Urothelium cell line (cell line): ENCODE measurements at places on chromosomes 11 and 22.

DNA sequence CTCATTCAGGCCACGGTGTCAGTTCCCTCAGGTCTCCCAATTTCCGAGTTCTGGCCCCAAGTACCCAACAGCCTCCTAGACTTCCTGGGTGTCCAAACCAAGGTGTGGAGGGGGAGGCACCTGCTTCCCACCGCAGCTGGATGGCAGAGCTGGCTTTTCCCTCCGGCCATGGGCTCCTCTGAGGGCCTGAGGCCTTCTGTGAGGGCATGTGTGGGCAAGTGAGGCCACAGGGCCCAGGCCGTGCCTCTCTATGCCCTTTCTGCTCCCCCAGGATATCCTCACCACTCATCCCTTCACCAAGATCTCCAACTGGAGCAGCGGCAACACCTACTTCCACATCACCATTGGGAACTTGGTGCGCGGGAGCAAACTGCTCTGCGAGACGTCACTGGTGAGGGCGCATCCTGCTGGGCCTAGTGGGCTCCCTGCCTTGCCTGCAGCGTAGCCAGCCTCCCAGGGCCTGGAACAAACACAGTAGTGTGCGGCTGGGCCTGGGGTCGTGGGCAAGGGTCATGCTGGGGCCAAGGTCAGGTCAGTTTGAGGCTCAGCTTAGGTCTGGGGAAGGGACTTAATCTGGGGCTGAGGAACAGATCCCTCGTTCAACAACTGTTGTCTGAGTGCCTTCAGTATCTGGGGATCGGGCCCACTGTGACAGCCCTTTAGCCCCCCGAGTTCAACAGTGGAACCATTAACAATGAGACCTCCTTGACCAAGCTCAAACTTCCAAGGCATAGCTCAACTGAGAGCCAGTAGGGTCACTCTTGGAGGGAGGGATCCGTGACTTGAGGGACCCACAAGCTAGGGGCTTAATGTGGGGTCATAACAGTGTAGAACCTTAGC lies 85.8 kb downstream of the MYO7A start:
- no peak for DNase-seq

DNA sequence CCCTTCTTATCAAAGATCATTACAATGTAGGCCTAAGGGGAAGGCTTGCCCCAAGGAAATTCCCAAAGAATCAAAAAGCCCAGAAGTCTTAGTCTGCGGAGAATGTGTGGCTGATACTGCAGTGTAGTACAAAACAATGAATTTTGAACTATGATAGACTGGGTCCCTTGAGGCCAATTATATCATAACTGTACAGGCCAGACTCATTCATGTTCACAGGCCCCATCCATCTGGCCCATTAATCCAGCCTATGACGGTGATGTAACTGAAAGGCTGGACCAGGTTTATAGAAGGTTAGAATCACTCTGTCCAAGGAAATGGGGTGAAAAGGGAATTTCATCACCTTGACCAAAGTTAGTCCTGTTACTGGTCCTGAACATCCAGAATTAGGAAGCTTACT lies 35.2 kb downstream of the IGLL1 start:
- DNase-seq = no peak

GRCh38 chr11:69954756-69955155 lies 123.4 kb upstream of the ANO1 start:
- DNase-seq = no peak

DNA sequence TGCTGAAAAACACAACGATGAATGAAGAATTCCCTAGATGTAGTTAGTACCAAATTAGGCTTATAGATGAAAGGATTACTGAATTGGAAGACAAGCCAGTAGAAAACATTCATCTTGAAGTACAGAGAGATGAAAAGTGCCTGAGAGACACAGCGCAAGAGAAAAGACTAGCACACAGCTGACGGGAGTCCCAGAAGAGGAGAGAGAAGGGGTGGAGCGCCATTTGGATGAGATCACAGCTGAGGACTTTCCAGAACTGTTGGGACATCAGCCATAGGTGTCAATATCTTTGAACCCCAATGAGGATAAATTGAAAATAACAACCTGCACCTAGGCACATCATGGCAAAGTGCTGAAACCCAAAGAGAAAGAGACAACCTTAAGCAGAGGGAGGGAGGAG lies 25.2 kb downstream of the ALG12 start:
- no peak for DNase-seq

GRCh38 chr11:134231958-134232659 lies 7.6 kb downstream of the VPS26B start:
- DNase-seq = no peak

DNA sequence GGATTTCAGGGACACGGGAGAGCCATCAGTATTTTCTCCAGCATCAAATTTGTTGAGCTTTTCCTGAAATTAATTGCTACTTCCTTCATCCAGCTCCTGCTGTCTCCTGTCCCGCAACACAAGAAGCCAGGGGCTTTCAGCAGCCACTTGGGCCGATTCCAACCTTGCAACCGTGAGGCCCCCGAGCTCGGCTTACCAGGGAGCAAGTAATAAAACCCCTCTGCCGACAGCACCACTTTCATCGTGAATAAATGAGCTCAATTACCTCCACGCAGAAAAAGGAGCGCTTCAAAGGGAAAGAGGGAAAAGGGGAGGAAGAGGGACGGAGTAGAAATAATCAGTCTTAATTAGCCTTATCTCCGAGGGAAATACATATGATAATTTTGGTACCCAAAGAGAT lies 76.6 kb downstream of the CELSR1 start:
- DNase-seq = no peak
